ENCODE measurements at places on chromosomes 5 and 9.

DNA sequence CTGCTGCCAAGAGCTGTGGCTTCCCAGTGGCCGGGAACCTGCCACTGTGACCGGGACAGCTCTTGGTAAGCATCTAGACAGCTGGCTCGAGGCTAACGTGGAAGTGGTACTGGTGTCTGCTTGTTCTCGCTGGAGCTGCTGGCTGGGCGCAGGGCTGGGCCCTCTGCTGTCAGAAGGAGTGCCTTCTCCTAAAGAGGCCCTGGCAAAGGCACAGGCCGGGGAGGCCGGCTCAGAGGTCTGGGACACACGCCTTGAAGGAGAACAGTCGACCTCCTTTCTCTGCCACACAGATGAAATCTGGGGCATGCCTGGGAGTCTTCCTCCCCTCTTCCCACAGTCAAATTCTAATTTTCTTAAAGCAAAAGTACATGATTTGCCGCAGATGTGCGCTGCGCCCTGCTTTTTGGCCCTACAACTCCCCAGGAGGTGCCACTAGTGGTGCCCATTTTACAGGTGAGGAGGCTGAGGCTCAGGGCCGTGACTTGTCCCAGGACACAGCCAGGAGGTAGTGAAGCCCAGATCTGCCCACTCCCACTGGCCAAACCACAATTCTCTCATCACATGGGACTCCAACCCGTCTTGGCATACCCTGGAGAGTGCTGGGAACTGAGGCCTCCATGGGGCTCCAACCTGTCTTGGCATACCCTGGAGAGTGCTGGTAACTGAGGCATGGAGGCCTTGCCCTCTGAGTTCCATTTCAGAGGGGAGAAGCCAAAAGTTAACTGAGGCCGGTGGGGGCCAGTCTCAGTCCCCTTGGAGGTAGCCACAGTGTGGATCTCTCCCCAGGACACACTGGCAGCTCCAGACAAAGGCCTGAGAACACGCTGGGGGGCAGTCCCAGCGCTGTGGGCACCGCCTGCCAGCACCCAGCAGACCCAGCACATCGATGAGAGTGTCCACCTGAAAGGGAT lies 12.0 kb upstream of the RXRA start:
- no peak for DNase-seq

DNA sequence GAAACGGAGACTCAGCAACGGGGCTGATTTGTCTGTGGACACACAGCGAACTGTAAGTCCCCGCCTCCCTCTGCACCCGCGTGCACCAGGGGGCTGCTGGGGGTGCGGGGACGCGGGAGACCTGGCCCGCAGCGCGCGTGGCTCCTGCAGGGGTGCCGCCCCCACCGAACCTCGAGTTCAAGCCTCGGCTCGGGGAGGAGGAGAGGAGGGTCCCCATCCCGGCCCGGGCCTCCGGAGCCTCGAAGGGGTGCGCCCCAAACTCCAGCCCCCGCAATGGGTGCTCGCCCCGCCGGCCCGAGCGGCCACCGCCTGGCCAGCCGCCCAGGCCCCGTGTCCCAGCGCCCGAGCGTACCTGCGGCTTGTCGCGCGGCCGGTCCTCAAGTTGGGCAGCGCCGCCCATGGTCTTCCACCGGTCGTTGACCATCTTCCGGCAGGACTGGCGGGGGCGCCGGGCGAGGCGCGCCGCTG lies 829 bp downstream of the FIBCD1 start:
- no peak for DNase-seq

GRCh38 chr5:33843579-33843978 lies 48.2 kb downstream of the ADAMTS12 start:
- DNase-seq: no peak

- peak; percentile 82 for DNase-seq
Observed at GRCh38 chr9:128702445-128702948, at the start of gene PKN3. Gene PKN3, plus strand, starts transcription at chr9:128702503. Its CDS starts 413 bp downstream, at chr9:128702916.
